ENCODE measurements at places on chromosomes 11 and 22.

GRCh38 chr11:114987186-114987760, 308.9 kb downstream of the NXPE2 start:
- DNase-seq, result no peak

GRCh38 chr22:50607659-50608020, 7.0 kb downstream of the MAPK8IP2 start:
- DNase-seq, result no peak

- DNase-seq, result no peak
Observed at GRCh38 chr22:29713156-29713727, 6.6 kb upstream of the CABP7 start.

- DNase-seq, result no peak
Observed at GRCh38 chr22:48378673-48379072, 1449.0 kb downstream of the BRD1 start.

GRCh38 chr11:117601006-117601708, 195.9 kb downstream of the DSCAML1 start:
- no peak for DNase-seq

GRCh38 chr11:13008625-13009475, at the start of gene RASSF10:
TSS of gene RASSF10 (plus strand) at chr11:13009316. CDS start at chr11:13009577, 261 bp downstream.
- DNase-seq, result no peak

- DNase-seq, result no peak
Observed at GRCh38 chr22:44331881-44332714, 19.3 kb upstream of the SHISAL1 start.

DNA sequence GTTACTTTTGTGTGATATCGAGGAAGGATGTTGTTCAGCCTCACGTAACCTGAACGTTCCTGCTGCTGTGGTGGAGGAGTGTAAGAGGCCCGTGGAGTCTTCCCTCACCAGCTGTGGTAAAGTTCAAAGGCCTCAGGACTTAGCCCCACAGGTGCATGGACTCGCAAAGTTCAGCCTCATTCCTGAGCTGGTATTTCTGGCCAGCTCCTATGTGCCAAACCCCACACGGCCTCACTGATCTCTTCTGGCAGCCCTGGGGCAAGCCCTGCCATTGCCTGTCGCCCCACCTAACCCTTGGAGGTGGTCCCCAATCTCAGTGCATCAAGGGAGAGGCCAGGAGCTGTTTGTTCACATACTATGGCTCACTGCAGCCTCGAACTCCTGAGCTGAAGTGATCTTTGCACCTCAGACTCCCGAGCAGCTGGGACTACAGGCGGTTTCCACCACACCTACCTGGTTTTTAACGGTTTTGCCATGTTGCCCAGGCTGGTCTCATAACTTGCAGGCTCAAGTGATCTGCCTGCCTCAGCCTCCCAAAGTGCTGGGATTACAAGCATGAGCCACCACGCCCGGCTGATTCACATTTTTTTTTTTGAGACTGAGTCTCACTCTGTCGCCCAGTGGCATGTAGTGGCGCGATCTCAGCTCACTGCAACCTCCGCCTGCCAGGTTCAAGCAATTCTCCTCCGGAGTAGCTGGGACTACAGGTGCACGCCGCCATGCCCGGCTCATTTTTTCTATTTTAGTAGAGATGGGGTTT, 2.2 kb downstream of the PHRF1 start:
- DNase-seq, result no peak

DNA sequence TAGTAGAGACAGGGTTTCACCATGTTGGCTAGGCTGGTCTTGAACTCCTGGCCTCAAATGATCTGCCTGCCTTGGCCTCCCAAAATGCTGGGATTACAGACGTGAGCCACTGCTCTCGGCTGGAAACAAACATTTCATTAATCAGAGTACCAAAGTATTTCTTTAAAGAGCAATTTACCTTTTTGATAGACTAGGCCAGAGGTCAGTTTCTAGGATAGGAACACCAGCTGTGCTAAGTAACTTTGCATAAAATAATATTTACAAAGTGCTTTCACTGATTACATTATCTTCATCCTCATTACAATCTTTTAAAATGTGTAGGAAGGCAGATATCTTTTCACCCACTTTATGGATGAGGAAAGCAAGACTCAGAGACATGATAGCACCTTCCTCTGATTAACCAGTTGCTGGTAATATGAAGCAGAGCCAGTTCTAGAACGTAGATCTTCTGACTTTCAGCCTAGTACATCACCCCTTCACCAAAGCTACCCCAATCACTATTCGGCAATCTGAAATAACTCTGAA, 355.2 kb downstream of the SOX6 start:
- no peak for DNase-seq

- DNase-seq, result no peak
Observed at GRCh38 chr22:50220603-50221409, 20.0 kb downstream of the SELENOO start.

GRCh38 chr11:122045181-122045586, 70.8 kb downstream of the BLID start:
- DNase-seq, result no peak

DNA sequence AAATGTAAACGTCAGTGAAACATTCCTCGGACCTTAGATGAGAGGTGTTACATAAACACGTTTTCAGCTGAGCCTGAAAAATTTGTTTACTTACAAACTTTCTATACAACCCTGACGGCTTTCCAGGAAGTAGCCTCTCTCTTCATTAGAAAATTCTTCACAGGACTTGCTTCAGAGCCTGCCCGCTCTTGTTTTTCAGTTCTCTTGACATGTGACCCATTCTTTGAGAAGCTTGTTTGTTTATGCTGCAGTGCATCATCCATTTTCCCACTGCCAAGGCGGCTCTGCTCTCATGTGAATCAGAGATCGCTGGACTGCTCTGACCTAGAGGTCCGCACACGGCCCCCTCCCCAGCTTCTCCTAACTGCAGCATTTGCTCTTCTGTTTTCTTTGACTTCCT, 47.9 kb upstream of the ARHGAP42 start:
- DNase-seq, result no peak

GRCh38 chr22:37862570-37863325, 13.5 kb downstream of the EIF3L start:
- DNase-seq, result no peak

DNA sequence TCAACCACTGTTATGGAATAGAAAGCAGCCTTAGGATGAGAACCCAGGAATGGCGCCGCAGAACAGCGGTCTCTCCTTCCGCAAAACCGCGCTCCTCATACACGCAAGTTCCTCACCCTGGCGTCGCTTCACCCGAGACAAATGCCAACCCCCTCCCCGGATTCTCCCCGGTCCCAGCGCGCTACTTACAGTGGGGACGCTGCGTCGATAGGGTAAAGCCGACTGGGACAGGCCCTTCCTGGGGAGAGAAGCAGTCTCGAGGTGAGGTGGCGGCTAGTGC, 287 bp downstream of the RPS13 start:
- DNase-seq, result no peak

DNA sequence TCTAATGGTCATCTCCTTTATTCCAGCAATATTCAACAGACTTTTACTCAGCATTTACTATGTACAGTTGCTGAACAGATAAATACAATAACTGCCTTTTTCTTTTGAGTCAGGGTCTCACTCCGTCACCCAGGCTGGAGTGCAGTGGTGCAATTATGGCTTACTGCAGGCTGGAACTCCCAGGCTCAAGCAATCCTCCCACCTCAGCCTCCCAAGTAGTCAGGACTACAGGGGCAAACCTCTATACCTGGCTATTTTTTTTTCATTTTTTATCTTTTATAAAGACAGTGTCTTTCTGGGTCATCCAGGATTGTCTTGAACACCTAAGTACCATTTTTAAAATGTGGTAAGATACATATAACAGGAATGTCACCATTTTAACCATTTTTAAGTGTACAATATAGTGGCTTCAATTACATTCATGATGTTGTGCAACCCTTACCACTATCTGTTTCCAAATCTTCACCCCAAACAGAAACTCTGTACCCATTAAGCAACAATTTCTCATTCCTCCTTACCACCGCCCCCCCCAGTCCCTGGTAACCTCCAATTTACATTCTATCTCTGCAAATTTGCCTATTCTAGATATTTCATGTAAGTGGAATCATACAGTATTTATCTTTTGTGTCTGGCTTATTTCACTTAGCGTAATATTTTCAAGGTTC, 67.8 kb downstream of the MIAT start:
- no peak for DNase-seq

GRCh38 chr11:78748918-78749690, 174.4 kb upstream of the NARS2 start:
- no peak for DNase-seq

GRCh38 chr11:66363805-66364535, 7.6 kb downstream of the SLC29A2 start:
- peak; percentile 19 for DNase-seq

GRCh38 chr11:7592711-7593110, 78.9 kb downstream of the PPFIBP2 start:
- no peak for DNase-seq

DNA sequence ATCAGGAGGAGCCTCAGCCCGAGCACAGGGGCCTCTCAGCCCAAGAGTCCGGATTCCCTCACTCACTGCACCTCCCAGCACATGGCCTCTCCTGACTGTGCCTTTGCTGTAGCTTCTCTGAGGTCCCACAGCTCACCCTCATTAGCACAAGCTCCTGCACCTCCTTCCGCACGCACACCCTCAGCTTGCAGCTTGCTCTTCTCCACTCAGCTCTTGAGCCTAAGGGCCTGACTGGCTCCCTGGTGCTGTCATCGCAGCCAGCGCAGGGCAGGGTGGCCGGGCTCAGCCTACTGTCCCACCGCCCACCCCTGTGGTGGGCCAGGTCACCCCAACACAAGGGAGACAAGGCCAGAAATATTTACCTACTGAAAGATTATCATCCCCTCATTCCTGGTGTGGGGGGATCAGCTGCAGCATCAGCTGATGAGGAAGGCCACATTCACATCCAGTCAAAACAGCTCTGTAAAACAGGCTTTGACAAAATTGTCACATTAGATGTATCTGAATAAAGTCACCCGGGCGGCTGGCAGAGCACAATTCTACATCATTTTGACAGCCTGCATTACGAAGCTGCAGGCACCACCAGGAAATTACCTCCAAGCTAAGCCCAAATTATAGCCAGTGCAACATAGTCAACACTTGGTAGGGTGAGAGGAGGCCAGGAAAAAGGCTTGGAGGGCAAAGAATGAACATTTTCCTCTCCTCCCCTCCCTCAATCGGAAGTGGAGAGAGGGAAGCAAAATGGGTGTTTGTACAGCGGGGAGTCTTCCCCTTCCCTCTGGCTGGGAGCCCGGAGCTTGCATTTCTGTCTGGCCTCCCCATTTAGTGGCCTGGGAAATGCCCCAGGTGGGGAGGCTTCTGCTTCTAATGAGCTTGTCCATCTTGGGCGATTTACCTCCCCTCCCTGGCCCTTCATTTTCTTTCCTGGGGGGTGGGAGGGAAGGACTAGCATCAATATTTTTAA, 29.5 kb upstream of the IGSF9B start:
- DNase-seq, result no peak

GRCh38 chr11:57260937-57261783, 24.1 kb upstream of the APLNR start:
- no peak for DNase-seq

GRCh38 chr11:36155124-36155561, 134.1 kb downstream of the COMMD9 start:
- no peak for DNase-seq

DNA sequence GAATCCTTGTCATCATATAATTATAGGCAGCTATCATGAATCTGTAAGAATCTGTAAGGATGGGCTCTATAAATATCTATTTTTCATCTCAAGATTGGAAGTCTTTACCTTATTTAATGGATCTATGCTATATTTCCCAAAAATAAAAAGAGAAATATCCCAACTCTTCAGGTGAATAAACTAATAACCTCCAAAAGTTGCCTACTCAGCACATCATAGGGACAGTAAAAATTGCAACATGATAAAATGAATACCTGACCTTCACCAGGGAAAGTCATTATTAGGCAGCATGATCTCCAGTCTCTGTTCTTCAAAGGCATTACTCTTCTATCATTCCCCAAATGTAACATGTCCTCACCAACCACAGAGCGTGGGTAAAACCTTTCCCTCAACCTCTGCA, 277.3 kb downstream of the RAB38 start:
- DNase-seq, result no peak

- no peak for DNase-seq
Observed at GRCh38 chr11:122287401-122287800, 171.4 kb upstream of the BLID start.

DNA sequence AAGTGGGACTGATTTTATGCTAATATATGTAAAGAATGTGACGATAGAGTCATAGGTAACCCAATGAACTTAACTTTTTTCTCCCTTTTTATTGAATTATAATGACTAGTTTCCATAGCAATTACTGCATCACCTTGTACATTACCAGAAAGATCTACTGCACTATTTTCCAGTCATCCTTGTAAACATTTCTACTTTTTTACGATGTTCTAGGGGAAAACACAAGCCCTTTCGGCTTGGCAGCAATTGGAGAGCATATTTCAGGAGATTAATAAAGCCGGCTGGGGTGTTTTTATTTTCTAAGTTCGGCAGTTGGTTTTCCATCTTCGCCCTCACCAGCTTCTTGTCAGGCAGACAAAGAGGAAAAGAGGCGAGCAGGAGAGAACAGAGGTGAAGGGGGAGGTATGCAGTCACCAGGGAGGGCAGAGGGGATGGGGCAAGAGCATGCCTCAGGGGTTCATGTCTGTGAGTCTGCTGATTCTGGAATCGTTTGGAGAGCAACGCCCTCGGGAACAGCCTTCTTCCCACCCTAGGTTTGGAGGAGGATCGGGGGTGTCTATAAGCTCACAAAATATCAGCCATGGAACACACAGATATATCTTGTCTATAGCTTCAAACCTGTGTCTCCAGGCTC, 476.4 kb downstream of the MIAT start:
- DNase-seq, result no peak

- no peak for DNase-seq
Observed at GRCh38 chr11:42802201-42802899, 509.4 kb upstream of the API5 start.

GRCh38 chr22:25852223-25852622, 110.2 kb downstream of the MYO18B start:
- no peak for DNase-seq

DNA sequence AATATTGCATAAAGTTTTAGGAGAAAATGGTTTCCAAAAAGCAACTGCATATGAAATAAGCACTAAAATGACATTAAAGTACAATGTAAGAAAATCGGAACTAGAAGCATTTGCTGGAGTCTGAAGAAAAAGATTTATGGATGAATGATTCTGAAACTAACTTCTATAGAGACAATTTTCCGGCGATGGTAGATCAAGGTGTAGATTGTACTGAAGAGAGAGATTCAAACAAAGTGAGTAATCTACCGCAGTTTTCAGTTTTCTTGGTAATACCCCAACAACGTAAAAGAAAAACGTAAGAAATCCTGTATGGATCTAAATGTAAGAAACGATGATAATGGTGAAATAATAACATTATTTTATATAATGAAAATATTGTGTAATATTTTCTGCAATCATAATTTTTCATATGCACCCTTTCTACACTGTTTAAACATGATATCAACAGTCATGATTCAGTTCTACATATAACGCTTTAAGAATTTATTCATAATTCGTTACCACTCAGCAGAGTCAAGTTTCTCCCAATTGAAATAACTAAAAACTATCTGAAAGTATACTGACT, 1.8 kb upstream of the CDPF1 start:
- DNase-seq, result no peak

GRCh38 chr11:106276859-106277436, 199.5 kb downstream of the AASDHPPT start:
- DNase-seq, result no peak
